ENCODE measurements at places on chromosomes 5 and 9. TPM values are rescaled to one million over a fixed set of nuclear protein-coding genes. Genes with fewer than 3 reads are reported as not detected.

Gene PKN3
- total RNA-seq, result 2.4 TPM

Gene SLC2A6
- total RNA-seq, result 0.76 TPM

Gene SH3TC2
- 2.3 TPM for total RNA-seq

Gene WNT8A
- total RNA-seq, result not detected

Gene GRXCR2
- total RNA-seq, result not detected

Gene SMIM33
- total RNA-seq, result not detected

Gene IGIP
- 33.5 TPM for total RNA-seq

Gene ACOT12
- not detected for total RNA-seq

Gene PCDHGA8
- 0.59 TPM for total RNA-seq

Gene KCNV2
- total RNA-seq, result not detected

Gene BTNL8
- total RNA-seq, result not detected

Gene HTR4
- total RNA-seq, result not detected

Measured in uterus (tissue), 4 donors.